ENCODE measurements at places on chromosomes 5 and 9.

GRCh38 chr9:98709968-98710965 is 1.5 kb upstream of the GABBR2 start:
- peak; percentile 71 for DNase-seq

- no peak for DNase-seq
Measured at GRCh38 chr5:105218018-105218417, 1655.4 kb upstream of the NUDT12 start.

DNA sequence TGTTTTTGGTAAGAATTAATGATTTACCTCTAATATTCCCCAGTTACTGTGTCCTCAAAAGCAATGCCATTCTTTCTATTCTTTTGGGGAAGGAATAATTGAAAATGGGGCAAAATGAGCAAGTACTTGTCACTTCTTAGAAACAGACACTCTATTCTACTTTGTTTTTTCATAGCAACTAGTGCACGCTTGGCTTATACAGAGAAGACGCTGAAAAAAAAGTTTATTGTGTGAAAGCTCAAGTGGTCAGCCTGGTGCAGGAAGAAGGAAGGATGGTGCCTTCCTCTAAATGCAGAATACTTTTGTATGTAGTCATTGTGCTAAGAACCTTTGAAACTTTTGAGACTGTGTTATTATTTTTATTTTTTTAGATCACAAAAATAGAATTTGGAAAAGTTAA is 29.6 kb downstream of the ANKDD1B start:
- peak; percentile 50 for DNase-seq

GRCh38 chr9:124420991-124421543 is 5.8 kb upstream of the PSMB7 start:
- DNase-seq = peak; percentile 35

DNA sequence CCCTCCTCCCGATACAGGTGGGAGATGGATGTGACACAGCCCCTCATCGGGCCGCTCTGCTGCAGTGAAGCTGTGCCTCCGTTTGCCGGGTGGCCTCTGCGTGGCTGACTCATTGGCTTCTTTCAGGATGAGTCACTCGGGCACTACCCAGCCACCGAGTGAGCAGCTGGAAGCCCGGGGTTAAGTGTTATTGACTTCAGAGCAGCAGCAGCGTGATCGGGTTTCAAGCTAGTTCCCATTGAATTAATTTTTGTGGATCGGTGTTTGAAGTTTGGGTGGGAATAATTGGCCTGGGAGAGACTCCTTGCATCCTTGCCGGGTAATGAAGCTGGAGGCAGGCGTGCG is 266.4 kb upstream of the IRX4 start:
- DNase-seq = peak; percentile 80

- DNase-seq = no peak
Measured at GRCh38 chr9:89888677-89889076, 283.9 kb downstream of the GADD45G start.

DNA sequence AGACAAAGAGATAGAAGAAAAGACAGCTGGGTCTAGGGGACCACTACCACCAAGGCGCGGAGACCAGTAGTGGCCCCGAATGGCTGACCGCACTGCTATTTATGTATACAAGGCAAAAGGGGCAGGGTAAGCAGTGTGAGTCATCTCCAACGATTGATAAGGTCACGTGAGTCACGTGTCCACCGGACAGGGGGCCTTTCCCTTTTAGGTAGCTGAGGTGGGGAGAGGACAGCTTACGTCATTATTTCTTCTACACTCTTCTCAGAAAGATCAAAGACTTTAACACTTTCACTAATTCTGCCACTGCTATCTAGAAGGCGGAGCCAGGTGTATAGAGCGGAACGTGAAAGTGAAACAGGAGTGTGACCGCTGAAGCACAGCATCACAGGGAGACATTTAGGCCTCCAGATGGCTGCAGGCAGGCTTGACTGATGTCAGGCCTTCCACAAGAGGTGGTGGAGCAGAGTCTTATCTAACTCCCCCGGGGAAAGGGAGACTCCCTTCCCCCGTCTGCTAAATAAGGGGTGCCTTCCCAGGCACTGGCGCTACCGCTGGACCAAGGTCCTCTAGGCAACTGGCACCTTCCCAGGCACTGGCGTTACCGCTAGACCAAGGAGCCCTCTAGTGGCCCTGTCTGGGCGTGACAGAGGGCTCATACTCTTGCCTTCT is 6.1 kb upstream of the PRR16 start:
- DNase-seq = peak; percentile 77

DNA sequence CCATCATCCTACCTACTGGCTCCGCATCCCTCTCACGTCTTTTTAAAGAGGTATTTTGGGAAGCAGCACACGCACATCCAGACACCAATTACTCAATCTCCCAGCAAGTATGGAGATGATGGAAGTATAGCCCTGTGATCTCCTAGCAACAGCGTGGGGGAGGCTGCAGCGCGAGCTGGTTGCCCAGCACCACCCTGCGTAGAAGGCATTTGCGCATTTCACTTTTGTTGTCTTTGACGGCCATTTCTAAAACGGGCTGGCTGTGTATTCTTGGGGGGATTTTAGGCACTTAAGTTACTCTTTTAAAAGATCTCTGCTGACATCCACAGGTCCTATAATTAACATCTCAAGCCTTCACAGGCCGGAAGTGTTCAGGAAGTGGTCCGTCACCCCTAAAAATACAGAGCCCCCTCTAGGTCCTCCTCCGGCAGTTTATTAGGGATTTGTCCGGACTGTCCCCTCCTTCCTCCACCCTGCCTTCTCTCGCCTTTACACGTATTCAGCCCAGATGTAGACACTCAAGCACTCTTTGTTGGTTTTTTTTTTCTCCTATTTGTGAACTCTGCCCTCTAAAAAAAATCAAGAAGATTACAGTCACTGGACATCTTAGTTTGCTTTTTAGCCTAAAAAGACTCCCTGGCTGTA is 371.4 kb downstream of the NTRK2 start:
- DNase-seq = no peak

DNA sequence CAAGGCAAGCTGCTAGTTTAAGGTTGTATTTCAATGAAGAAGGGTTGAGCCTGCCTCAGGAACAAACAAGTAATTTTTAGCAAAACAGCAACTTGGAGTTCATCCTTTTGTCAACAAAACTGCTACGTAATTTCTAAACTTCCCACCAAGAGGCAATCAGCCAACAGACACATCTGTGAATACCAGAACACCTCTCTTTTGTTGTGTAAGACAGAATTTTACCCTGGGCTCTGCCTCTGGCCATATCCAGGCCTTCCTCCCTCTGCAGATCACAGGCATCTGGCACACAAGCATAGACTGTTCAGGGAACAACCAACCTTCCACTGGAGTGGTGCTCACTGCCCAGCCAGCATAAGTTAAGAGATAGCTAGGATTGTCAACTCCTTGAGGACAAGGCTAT is 409.0 kb downstream of the SPOCK1 start:
- no peak for DNase-seq

DNA sequence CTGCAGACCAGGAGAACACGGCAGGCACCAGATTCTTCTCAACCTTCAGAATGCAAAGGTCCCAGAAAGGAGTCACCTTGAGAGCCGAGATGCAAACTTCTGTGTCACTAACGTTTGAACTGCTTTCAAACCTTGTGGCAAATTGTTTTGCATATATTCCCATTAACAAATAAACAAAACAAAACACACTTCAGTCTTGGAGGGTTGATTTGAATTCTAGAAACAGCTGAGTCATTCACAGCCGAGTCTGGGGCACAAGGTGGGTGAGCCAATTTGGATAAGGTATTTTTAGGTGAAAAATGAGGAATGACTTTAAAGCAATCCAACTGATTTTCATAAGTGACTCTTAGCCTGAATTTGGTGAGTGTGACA is 38.8 kb upstream of the ANKRD33B start:
- DNase-seq = no peak

GRCh38 chr5:78613151-78613533 is 35.4 kb downstream of the LHFPL2 start:
- DNase-seq = no peak

DNA sequence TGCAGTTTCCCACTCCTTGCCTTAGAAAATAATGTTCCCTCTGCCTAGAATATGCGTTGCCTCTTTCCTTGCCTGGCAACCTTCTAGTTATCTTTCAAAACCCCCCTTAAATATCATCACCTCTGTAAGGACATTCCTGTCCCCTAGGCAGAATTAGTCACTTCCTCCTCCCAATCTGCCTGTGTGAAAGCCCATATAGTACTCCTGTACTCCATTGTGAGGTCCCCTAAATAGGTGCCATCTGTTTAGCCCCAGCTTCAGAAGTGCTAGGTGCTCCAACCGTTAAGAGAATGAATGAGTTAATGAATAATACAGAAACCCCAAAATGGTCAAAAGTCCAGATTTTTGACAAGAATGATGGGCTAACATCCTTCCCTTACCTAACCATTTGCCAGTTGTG is 181.4 kb downstream of the GDNF start:
- no peak for DNase-seq

GRCh38 chr5:2737273-2738155 is 14.0 kb downstream of the IRX2 start:
- DNase-seq = no peak

- no peak for DNase-seq
Measured at GRCh38 chr9:120891245-120891883, 14.4 kb upstream of the PHF19 start.

GRCh38 chr5:543755-544674 is 19.8 kb upstream of the SLC9A3 start:
- DNase-seq = no peak

DNA sequence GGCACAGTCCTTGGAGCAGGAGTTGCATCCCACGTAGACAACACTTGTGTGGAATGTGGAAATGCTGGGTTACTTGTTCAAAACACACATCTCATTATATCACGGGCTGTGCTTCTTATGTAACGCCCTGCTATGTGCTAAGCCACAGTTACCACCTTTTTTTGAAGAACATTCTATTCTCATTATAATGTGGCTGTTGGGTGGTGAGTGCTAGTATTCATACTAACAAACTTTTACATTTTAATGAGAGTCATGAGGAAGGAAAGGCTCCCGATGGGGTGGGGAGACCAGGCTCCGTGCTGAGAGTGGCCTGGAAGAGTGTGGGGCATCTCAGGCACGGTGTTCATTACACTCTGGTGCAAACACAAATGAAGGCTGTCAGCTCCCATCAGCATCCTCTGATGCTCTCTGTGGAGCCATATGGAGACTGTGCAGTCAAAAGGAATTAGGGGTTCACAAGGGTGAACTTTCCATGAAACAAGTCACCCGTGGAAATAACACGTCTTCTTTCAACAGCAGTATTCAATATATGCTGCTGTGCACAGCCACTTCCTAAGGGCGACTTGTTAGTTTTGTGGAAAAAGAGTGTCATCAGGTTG is 153.1 kb upstream of the RAPGEF1 start:
- no peak for DNase-seq

GRCh38 chr9:16870596-16871335 is at the start of gene BNC2:
Gene BNC2, minus strand, starts transcription at chr9:16870670. Its CDS starts 22 bp downstream, at chr9:16870648.
- peak; percentile 77 for DNase-seq

DNA sequence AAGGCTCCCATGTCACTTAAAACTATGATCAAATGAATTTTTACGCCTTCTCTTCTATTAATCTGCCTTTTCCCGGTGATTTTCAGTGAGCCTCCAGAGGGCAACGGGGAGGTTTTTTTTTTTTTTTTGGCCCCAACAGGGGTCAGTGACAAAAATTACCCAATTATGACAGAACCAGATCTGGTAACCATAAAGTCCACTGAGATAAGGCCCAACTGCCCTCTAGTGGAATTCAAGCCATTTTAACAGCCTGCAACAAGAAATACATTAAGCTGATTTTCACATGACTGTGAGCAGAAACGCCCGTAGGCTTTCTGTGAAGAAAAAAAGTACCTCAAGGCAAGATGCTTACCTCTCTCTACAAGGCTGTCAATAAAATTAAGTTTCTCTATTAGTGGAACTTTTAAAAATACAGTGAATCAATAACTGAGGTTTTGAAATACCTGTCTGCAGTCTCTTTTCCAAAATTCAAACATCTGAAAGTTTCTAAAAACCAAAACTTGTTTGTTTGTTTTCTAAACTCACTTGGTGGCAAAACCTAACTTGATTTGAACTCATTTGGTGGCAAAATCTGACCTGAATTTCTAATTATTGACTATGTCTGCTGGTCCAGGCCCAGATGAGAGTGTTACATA is 49.7 kb upstream of the FST start:
- DNase-seq = peak; percentile 86

GRCh38 chr5:73336366-73336765 is 112.2 kb downstream of the FOXD1 start:
- no peak for DNase-seq

GRCh38 chr9:35569206-35569605 is 35.9 kb upstream of the TESK1 start:
- DNase-seq = no peak

DNA sequence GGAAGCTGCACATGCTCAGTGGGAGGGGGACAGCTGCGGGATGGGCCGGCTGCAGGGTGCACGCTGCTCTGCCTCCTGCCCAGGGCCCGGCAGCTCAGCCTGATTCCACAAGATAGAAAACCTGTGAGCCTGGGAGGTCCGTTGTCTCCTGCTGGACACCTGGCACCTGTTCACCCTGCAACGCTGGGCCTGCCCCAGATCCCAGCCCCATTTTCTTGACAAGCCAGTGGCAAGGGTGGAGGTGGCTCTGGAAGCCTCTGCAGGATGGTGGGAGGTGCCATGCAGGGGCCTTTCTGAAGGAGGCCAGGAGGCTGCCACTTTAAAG is 68.1 kb upstream of the RNF130 start:
- DNase-seq = no peak

DNA sequence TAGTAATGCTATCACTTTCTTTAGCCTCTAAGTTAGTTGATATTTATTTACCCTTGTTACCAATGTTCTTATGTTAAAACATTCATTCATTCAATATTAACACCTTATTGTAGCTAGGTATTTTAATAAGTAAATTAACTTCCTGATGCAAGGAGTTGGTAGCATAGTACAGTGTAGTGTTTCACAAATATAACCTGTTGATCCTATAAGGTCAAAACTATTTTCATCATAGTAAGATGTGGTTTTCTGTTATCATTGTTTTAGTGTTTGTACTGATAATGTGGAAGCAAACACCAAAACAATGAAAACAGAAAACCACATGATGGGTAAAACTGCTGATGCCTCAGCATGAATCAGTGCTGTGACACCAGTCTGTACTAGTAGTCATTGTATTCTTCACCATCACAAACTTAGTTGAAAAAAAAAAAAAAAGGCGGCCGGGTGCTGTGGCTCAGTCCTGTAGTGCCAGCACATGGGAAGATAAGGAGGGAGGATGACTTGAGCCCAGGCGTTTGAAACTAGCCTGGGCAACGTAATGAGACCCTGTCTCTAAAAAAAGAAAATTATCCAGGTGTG is 36.5 kb downstream of the ZCCHC7 start:
- peak; percentile 28 for DNase-seq

GRCh38 chr9:37107701-37108100 is 12.7 kb upstream of the ZCCHC7 start:
- DNase-seq = no peak

GRCh38 chr5:167684251-167684650 is 607.2 kb upstream of the WWC1 start:
- peak; percentile 40 for DNase-seq

Measured in choroid plexus epithelial cell (primary cell).